ENCODE measurements at places on chromosomes 5 and 9.

GRCh38 chr9:18058564-18059442 lies 415.1 kb upstream of the ADAMTSL1 start:
- DNase-seq: no peak

DNA sequence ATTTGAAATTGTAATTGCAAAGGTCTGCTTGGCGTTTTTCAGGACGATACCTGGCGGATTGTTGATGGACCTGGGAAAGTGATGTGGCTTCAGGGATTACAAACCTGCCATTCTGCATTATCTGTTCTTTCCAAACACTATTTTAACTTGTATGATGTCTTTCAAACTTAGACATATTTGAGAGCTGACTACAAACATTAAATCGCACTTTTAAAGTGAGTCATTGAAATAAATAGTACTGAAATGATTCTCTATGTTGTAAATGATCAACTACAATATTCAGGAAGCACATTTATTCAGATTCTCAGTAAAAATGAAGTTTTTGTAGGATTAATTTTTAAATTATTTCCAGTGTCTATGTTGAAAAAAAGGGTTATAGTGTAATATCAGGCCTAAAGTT lies 32.3 kb upstream of the TMEM171 start:
- no peak for DNase-seq

- no peak for DNase-seq
These were observed 91.0 kb downstream of the OLFM1 start for GRCh38 chr9:135178498-135178897.

GRCh38 chr5:1734271-1734907 lies 65.2 kb downstream of the MRPL36 start:
- peak; percentile 15 for DNase-seq

- DNase-seq: no peak
These were observed 8.4 kb downstream of the NDUFS4 start for GRCh38 chr5:53568871-53569270.

DNA sequence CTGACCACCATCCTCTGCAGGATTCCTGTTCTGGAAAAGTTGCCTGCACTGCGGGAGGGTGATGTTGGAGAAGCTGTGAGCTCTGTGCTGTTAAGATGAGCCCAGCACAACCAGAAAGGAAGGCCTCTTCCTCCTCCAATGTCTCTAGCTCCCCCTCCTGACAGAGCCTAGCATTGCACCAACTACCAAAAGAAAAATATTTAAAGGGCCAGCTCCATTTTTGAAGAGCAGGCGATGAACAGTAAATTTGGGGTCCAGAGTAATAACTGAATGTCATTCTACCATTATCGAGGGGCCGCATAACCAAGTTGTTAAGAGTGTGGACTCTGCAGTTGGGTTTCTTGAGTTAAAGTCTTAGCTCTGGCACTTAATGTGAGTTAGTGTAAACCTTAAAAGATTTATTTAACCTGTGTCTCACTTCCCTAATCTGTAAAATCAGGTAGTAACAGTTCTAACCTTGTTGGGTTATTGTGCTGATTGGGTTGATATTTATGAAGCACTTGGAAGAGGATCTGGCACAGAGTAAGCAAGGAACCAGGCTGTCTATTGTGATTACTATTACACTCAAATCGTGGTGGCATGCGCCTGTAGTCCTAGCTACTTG lies 3.9 kb downstream of the TEX53 start:
- DNase-seq: peak; percentile 86

- no peak for DNase-seq
These were observed 14.7 kb upstream of the PWWP2A start for GRCh38 chr5:160133918-160134304.

DNA sequence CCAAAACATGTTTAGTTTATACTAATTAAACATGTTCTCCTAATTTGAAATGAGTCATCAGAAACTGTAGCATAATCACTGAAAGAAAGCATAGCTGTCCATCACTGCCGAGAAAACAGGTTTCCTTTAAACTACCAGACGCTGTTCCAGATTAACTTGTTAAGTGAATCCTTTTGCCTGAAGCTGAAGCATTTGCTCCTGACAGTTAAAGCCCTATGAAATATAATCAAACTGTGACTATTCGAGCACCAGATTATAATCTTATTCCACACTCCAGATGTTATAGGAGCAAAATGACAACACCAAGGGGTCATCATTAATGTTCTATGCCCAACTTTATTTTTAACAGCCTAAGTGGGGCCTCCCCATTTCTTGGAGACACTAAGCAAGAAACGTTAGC lies 86.0 kb upstream of the CTSL start:
- DNase-seq: no peak

DNA sequence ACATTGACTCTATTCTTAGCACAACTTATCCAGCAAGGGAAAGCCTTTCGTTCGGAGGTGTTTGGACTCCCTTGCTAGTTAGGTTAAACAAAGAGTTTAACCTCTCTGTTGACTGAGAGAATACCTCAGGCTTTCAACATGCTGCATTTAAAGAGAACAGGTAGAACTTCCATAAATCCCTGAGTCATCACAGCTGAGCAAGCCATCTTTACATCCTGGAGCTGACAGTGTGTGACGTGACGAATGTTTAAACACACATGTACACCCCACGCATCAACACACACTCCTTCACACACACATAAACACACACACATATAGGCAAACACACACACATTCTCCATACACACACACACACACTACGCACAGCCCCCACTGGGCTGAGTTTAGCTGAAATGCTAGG lies 152.8 kb downstream of the ADAMTS12 start:
- no peak for DNase-seq

- DNase-seq: no peak
These were observed 21.0 kb upstream of the C9orf40 start for GRCh38 chr9:74973714-74974113.

DNA sequence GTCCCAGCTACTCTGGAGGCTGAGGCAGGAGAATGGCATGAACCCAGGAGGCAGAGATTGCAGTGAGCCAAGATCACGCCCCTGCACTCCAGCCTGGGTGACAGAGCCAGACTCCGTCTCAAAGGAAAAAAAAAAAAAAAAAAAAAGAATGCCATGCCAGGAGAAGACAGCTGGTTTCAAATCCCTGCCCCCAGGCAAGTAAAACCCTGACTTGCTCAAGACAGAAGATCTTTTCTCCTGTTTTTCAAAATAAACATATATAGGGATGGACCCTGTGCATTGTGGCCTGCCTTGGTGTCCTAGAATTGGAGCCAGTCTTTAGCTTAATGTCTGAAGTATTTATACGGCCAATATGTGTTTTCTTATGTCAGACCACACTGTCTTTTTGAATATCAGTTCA lies 177.1 kb downstream of the NR3C1 start:
- DNase-seq: no peak

DNA sequence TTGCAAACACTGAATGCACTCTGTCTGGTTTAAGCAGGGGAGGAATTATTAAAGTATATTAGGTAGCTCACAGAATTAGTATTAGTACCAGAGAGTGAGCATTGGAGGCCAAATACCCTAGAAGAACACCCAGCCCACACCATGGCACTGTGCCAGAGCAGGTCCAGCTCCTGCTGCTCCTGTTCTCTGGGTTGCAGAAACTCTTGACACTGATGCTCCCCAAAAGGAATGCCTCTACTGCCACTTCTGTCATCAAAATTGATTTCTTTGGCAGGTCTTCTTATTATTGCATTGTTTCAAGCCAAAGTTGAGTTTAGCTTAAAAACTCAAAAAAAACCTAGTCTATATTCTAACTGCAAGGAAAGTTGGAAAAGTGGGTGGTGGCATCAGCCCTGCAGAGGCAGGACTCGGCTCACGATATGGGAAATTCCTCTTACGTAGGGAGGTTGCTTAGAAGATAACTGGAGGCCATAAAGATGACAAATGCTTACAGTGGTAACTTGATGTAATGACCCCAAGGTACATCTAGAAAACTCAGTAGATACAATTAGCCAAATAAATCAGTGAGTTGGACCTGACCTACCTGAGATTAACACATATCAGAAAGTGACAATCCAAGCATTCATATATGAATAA lies 123.4 kb downstream of the CD180 start:
- DNase-seq: no peak
